NCI-H1092 treated with DMSO at 0.1 percent for 48 hours (cell line): ENCODE measurements at places on chromosomes 5 and 9.

- DNase-seq = no peak
Measured at GRCh38 chr5:108084105-108084504, 297.8 kb downstream of the FBXL17 start.

DNA sequence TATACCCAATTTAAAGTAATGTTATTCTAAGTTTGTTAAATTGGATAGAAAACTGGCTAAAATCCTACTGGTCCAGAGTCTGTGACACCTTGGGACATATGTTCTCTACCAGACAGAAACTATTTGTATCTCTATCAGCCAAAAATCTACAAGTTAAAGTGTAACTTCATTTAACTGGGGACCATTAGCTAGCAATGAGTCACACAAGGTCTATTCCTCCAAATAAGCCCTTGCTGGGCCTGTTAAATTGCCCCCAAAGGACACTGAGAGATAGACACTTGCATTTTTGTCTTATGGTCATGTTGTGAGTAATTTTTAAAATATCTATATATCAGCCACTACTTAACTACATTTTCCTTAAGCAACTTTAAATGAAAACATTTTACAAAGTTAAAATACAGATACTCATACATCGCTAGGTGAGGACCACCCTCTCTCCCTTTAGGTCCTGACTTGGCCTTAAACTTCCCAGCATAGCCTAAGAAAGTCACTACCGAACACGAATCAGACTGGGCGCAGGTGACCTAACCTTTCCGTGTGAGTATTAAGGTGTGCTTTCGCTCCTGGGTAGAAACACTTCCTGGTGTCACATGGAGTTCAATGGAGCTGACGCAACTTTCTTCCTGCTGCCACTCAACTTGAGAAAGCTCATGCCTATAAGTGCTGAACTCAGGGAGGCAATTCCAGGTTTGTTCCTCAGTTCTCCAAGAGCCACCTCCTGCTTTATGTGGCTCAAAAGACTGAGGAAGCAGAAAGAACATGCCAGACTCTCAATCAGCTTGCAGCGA, 249.1 kb downstream of the DIRAS2 start:
- no peak for DNase-seq

DNA sequence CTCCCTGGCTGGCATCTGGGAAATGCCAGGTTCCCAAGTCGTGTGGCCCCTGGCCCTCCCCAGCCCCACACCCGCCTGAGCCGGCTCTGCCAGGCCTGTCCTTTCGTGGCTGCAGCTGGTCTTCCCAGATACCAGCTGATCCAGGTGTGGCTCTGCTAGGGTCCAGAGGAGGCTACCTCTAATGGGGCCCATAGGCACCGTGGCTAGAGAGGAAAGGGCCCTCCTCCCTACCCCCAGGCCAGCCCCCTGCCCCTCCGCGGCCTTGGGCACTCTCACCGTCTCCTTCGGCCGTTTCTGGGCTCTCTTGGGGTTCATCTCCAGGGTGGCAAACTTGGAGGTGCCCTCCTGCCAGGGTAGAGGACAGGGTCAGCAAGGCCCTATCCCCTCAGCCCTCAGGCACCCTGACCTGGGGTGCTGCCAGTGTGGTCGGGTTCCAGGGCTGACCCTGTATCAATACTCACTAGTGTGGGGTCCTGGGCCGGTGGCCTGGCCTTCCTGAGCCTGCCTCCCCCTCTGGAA, 17.0 kb downstream of the RALGDS start:
- no peak for DNase-seq

DNA sequence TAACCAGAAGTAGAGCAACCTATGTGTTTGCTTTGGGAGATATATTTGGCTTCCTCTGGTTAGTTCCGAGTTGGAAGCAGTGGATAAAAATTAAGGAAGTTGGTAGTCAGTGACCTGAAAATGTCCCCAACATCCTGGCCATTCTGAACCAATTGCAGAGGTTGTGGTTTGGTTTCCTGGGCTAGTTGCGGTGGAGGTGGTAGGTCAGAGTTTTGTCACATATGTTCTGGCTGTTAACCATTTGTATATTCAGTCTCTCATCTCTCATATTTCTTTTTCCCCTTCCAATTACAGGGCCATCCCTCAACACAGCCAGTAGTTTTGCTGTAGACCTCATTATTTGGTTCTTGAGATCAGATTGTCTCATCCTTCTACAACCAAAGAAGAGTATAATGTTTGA, 1026.9 kb downstream of the PTPRD start:
- no peak for DNase-seq

DNA sequence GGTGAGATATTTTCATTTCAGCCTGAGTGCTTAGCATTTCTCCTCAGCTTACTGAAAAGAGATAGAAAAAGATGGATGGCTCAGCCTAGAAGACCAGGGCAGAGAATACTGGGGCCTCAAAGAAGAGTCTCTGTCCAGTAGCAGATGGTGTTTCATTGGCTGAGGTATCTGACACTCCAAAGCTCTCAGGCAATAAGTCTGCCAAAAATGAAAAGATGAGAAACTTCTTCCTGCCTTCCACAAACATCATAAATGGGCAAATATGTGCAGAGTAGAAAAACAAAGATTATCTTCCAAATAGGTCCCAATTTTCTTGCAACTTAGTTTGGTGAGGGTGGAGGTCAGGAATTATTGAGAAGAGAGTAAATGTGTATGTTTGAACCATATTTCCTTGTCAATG, 87.4 kb upstream of the ICE1 start:
- no peak for DNase-seq

DNA sequence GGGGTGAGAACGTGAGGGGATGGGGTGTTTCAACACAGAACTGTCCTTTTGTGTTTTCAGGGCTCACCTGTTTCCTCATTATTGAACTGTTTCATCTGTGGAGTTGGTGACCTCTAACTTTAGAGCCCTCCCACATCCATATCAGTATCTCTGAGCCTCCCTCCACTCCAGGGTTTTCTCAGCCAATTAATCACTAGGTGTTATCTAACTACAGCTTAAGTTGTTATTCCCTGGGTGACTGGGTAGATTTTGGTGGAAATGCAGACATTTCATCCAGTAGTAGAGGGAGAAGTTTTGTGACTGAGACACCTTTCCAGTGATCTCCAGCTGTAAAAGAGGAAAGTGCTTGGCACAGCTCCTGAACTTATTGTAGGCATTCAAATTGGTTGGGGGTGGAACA, 23.7 kb downstream of the PPP3R2 start:
- DNase-seq = no peak

GRCh38 chr9:3398232-3398648, 127.6 kb downstream of the RFX3 start:
- no peak for DNase-seq

DNA sequence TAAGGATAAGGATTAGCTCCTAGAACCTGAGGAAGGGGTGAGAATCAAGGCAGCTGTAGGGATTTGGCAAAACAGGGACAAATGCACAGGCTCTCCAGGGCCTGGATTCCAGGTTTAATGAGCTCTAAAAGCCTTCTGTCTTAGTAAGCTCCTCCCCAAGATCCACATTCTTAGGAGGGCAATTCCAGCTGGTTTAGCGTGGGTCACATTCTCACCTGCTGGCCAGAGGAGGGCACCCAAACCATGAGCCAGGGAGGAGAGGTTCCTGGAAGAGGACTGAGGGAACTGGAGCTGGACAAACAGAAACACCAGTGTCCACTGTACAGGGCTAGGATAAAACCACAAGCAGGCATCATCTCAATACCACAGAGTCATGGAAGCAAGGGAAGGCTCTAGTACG, 480.0 kb downstream of the CCDC171 start:
- DNase-seq = no peak

DNA sequence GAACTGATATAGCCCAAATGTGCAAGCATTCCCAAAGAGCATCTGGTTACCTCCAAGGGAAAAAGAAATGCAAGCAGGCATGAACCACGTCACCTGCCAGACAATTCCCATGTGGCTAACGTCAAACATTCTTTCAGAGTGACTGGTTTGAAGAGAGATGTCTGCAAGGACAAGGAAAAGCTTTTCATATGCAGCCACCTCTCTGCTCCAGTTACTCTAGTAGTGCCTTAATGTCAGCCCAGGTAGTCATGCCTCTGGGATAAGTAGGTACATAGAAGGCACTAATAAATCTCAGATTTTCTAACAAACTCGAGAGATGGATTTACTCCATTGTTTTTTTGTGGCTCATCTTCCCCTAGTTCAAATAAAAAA, 96.8 kb upstream of the IFNK start:
- DNase-seq = no peak

- DNase-seq = no peak
Measured at GRCh38 chr5:2992806-2993205, 241.3 kb upstream of the IRX2 start.

- no peak for DNase-seq
Measured at GRCh38 chr5:142876817-142877216, 106.6 kb downstream of the ARHGAP26 start.

DNA sequence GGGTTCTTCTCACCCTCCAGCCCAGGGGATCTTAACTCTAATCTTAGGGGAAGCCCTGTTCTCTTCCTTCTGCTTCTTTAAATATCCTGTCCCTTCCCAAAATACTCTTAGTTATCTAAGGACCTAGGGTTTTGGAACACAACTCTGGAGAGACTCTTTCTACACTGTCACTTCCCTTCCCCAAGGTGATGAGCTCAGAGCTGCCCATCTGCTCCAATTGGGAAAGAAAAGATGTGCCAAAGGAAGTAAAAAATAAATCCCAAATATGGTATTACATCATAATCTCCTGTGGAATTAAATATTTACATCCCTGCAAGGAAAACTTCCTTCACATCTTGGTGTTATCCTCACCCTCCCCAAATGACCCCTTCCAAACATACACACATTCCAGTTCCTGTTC, 291.2 kb downstream of the EPB41L4A start:
- no peak for DNase-seq
